Activated CD4-positive, alpha-beta T cell treated with anti-CD3 and anti-CD28 coated beads for 36 hours (primary cell): ENCODE measurements at places on chromosomes 13 and 19. TPM values are rescaled to one million over a fixed set of nuclear protein-coding genes. Genes with fewer than 3 reads are reported as not detected.
A peak's percentile ranks its signal among the peaks of the same experiment; 100 is the strongest.

DNA sequence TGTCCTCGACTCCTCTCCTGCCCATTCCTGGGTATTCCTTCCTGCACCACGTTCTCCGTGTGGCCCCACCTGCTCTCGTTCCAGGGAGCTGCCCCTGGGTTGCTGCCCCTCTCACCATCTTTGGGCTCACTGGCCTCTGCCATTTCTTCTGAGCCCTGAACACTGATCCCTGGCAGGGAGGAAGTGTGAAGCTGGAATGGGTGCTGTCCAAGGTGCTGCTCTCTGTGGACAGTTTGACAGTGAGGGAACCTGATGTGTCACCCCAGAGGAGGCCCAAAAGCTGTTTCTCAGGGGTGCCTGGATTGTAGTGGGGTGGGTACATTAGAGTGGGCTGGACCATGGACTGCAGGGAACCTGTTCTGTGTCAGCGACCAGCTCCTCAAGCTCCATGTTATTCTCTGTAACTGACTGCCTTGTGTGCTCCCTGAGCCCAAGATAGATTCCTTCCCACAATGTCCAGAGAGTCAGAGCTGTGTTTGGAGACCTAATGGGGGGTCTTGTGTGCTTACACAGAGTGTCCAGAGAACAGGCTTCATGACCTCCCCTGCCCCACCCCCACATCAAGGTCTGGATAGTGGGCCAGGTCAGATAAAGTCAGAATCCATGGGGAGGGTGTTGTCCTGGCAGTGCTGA lies 7.2 kb upstream of the CEACAM8 start:
- H3K27me3 ChIP-seq = peaks cover 35% of the 10 kb centered on the region
- H3K4me1 ChIP-seq = no peaks in the 10 kb centered on the region
- no peak overlapping the region for H3K4me3 ChIP-seq
- H3K36me3 ChIP-seq = no peaks in the 10 kb centered on the region
- no peak overlapping the region for H3K27ac ChIP-seq
- DNase-seq = peak; percentile 60

DNA sequence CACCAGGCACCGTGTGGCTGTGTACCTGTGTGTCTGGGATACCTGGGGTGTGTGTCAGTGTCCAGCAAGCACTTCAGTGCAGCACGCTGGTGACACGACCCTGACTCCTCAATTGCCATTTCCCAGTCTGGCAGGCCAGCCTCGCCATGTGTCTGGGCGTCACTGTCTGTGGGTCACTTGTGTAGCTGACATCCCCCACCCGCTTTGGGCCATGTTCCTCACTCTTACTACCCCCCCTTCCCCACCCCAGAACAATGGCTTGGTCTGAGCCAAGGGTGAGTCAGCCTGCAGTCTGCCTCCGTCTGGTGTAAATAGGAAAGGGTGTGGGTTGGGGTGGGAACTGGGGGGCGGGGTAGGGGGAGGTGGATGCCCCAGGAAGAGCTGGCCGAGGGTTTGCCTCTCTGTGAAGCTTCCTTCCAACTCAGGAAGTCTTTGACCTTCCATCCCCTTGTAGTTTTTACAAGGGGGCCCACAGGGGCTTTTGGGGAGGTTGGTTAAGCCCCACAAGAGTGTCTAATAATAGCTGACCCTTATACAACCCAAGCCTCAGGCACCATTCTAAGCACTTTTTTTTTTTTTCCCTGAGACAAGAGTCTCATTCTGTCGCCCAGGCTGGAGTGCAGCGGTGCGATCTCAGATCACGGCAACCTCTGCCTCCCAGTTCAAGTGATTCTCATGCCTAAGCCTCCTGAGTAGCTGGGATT lies 17.6 kb downstream of the NOVA2 start:
- H3K4me3 ChIP-seq = no peak overlapping the region
- H3K36me3 ChIP-seq = no peaks in the 10 kb centered on the region
- no peak for DNase-seq
- peaks cover 9% of the 10 kb centered on the region for H3K4me1 ChIP-seq
- H3K27me3 ChIP-seq = peaks cover 42% of the 10 kb centered on the region
- H3K27ac ChIP-seq = no peak overlapping the region

- H3K36me3 ChIP-seq = peaks cover 16% of the 10 kb centered on the region
- peak overlapping the region; percentile 94 for H3K27ac ChIP-seq
- peak overlapping the region; percentile 83 for H3K4me3 ChIP-seq
- no peak for DNase-seq
- no peaks in the 10 kb centered on the region for H3K27me3 ChIP-seq
These were observed 489 bp upstream of the ZNF653 start for GRCh38 chr19:11506101-11506555.

- no peak overlapping the region for H3K4me3 ChIP-seq
- H3K27ac ChIP-seq = no peak overlapping the region
- no peaks in the 10 kb centered on the region for H3K27me3 ChIP-seq
These were observed 9.0 kb downstream of the BLOC1S3 start for GRCh38 chr19:45187421-45188100.

DNA sequence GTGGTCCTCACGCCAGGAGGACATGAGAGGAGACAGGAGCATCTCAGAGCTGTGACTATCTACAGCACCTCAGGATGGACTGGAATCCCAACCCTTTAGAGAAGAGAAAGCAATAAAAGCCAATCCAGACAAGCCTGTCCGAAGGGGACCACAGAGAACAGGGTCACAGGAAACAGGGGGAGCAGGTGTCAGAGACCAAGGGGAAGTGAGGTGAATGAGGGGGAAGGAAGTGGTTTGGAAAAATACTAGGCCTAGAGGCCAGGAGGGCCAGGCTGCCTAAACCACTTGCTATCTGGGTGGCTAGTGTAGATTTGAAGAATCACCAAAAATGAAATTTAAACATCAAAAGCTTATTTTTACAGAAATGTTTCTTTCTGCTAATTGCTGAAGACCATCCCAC lies 16.2 kb downstream of the TMTC4 start:
- H3K36me3 ChIP-seq = peaks cover 28% of the 10 kb centered on the region
- H3K4me1 ChIP-seq = peaks cover 18% of the 10 kb centered on the region
- peak overlapping the region; percentile 33 for H3K27ac ChIP-seq
- H3K4me3 ChIP-seq = no peak overlapping the region
- no peak for DNase-seq
- H3K27me3 ChIP-seq = no peaks in the 10 kb centered on the region

- no peaks in the 10 kb centered on the region for H3K27me3 ChIP-seq
- H3K36me3 ChIP-seq = no peaks in the 10 kb centered on the region
- H3K27ac ChIP-seq = no peak overlapping the region
- H3K4me1 ChIP-seq = no peaks in the 10 kb centered on the region
- no peak for DNase-seq
These were observed 386.6 kb downstream of the DIAPH3 start for GRCh38 chr13:59776924-59777690.

GRCh38 chr13:37954191-37954590 lies 84.6 kb upstream of the TRPC4 start:
- H3K4me3 ChIP-seq = no peak overlapping the region
- no peaks in the 10 kb centered on the region for H3K36me3 ChIP-seq
- H3K27ac ChIP-seq = no peak overlapping the region

The ZNF443 gene
- total RNA-seq = 4.0 TPM

The ADGRL1 gene
- total RNA-seq = 20.8 TPM

The ZNF100 gene
- 27.0 TPM for total RNA-seq
